ENCODE measurements at places on chromosomes 6 and 20. TPM values are rescaled to one million over a fixed set of nuclear protein-coding genes. Genes with fewer than 3 reads are reported as not detected.

The SLC29A1 gene
- 28.1 TPM for total RNA-seq

The LEMD2 gene
- total RNA-seq, result 74.5 TPM

The HMGN3 gene
- total RNA-seq, result 18.1 TPM

The EPPIN gene
- 0.39 TPM for total RNA-seq

The SSTR4 gene
- total RNA-seq, result 0.07 TPM

The CLDN20 gene
- total RNA-seq, result not detected

The GTSF1L gene
- not detected for total RNA-seq

The PPP1R3D gene
- 6.5 TPM for total RNA-seq

The ARMH2 gene
- not detected for total RNA-seq
